ENCODE measurements at places on chromosomes 12 and 14.

DNA sequence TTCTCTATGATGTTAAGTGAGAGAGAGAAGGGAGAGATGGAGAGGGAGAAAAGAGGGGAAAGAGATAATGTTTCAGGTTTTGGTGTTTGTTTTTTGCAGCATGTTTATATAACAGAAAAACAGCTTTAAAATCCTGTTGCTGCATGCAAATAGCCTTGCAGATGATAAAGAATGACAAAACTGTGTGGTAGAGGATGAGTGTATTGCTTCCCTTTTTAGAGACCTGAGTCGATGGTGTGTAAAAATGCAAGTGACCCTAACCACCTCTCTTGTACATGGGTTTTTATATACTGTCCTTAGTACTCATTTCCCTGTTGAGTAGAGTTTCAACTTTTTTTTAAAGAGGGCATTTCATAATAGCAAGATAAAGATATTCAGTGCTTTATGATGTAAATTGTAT lies 249.1 kb downstream of the AKAP6 start:
- DNase-seq, result no peak

DNA sequence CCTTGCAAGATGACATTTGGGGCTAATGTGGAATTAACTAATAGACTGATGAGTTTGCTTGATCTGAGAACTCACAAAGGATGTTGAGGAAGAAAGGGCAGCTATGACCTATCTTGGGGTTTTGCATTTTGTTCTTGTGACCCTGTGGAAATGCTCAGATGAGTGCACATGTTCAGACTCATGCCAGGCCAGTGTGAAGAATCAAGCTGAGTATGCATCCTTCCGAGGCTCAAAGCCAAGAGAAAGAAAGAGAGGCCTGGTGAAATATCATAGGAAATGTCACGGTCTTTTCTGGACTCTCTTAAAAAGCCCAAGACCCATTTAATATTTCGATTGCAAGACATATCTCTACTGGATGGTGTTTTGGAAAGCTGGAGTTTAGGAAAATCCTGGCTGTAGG lies 96.3 kb downstream of the CACNA1C start:
- no peak for DNase-seq

DNA sequence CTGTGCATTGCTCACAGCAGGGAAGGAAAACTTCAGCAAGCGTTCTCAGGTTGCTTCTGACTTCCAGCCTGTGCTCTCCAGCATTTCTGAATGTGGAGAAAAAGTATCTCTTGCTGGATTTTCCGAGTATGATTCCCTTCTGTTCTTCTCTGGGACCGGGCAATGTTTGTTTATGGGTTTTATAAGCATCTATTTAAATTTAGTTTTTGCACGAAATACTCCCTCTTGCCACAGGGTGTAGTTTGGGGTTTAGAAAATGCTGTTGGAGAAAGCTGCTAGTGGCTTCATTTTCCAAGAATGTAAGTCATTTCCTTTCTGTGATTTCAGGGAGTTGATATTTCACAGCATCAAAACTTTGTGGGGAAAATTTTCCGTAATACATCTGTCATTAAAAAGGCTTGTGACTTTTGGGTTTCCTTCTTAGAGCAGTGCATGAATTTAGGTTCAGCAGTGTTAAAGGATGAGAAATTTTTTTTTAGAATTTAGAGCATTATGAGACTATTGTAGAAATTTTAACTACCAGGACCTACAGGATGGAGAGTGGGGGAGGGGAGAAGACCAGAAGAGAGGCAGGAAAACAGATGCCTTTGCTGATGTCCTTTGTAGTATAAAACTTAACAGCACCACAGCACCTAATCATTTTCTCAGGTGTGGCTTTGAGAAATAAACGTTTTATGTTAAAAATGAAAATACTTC lies 1.5 kb downstream of the FRMD6 start:
- DNase-seq, result no peak

- DNase-seq, result no peak
Observed at GRCh38 chr14:53144244-53144643, 8.9 kb downstream of the DDHD1 start.

DNA sequence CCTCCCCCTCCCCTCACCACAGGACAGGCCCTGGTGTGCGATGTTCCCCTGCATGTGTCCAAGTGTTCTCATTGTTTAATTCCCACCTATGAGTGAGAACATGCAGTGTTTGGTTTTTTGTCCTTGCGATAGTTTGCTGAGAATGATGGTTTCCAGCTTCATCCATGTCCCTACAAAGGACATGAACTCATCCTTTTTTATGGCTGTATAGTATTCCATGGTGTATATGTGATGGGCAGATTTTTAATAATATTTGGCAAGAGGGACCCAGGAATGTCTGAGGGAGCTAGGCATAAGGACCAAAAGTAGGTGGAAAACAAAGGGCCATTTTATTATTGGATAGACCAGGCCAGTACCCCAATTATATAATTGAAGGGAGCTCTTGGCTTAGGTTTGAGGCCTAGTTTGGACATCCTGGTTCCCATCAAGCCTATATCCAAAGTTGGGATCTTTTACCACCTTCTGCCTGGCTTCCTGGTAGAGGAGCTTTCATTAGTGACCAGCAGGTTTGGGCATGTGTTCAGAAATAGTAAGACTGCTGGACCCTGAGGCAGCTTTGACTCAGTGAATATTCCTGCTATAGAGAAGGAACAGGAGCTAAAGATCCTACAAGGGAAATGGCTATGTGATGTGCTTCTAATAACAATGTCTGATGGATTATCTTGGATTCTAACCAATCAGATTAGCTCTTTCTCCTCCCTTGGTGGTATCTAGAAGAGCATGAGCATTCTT lies 76.0 kb downstream of the CAND1 start:
- DNase-seq, result no peak

DNA sequence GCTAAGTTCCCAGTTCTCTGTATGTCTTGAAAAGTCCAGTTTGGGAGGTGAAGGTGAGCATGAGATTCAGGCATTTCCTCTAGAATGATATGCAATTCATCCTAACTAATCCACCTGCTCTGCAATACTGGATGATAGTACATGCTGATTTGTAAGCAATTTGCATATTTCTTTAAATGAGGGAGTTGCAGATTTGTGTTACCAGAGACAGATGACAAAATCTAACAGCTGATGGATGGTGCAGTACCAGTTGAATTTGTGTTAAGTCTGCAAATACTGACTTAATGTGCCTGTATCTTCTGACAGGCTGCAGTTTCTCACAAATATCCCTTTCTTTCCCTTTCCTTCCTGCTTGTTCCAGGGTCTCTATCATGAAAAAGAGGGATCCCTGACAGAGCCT lies 76.4 kb upstream of the MBIP start:
- DNase-seq, result no peak

GRCh38 chr12:130744274-130744673 lies 28.2 kb upstream of the RIMBP2 start:
- no peak for DNase-seq

GRCh38 chr14:71650187-71650755 lies 282.0 kb upstream of the RGS6 start:
- no peak for DNase-seq

DNA sequence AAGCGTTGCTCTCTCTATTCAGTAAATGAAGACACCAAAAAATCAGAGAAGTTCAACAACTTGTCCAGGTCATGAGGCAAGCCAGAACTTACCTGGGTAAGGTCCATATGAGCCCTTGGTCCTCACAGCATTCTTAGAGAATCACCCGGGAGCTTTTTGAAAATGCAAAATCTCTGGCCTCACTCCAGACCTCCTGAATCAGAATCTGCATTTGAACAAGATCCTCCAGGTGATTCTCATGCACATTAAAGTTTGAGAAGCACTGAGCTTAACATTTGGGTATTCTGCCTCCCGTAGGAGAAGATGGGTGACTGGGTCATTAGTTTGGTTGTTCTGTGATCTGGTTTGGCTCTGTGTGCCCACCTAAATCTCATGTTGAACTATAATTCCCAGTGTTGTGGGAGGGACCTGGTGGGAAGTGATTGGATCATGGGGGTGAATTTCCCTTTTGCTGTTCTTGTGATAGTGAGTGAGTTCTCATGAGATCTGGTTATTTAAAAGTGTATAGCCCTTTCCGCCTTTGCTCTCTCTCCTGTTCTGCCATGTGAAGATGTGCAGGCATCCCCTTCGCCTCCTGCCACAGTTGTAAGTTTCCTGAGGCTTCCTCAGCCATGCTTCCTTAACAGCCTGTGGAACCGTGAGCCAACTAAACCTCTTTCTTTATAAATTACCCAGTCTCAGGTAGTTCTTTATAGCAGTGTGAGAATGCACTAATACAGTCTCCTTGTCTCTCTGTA lies 221.2 kb downstream of the RAD51B start:
- no peak for DNase-seq

- DNase-seq, result no peak
Observed at GRCh38 chr12:24838531-24838950, 110.4 kb downstream of the BCAT1 start.

DNA sequence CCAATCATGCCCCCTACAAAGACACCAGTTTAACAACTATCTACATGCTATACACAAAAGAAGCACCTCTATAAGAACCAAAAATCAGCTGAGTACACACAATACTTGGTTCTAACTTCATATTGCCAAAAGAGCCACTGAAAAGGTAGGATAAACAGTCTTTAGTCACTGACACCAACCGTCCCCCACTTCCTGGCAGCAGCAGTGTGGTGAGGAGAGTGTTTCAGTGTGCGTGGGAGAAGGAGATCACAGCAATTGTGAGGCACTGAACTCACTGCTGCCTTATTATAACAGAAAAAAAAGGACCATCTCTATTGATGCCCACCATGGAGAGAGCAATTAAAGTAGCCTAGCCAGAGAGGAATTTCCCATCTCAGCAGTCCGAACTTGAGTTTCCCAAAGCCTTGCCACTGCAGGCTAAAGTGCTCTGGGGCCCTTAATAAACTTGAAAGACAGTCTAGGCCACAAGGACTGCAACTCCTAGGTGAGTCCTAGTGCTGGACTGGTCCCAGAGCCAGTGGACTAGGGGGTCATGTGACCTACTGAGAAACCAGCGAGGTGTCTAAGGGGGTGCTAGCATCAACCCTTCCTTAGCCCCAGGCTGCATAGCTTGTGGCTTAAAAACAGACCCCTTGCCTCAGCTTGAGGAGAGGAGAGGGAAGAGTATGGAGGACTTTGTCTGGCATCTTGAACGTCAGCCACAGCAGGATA lies 37.1 kb upstream of the LMNTD1 start:
- no peak for DNase-seq

- peak; percentile 93 for DNase-seq
Observed at GRCh38 chr14:99910337-99911309, 117.4 kb downstream of the EML1 start.

GRCh38 chr12:58285551-58285950 lies 344.2 kb downstream of the ATP23 start:
- no peak for DNase-seq

DNA sequence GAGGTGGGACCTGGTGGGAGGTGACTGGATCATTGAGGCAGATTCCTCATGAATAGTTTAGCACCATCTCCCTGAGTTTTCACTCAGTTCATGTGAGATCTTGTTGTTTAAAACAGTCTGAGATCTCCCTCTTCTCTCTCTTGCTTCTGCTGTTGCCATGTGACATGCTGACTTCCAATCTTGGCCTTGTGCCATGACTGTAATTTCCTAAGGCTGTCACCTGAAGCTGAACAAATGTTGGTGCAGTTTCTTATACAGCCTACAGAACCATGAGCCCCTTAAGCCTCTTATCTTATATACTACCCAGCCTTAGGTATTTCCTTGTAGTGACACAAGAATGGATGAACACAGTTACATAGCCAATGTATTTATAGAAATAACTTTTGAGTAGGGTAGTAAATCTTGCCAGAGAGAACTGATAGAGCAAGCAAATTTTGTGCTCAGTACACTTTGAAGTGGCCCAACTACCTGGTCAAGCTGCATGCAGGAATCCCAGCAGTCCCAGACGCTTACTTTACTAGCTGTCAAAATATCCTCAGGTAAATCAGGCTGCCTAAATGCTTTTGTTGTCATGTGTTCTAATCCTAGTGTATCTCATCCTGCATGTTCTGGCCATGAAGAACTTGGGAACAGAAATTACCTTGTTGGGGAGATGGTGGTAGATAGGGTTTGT lies 445.6 kb upstream of the MIS18BP1 start:
- DNase-seq, result peak; percentile 75

GRCh38 chr14:61051621-61052020 lies 70.6 kb downstream of the SLC38A6 start:
- no peak for DNase-seq

GRCh38 chr14:105271224-105271890 lies 23.0 kb downstream of the BTBD6 start:
- DNase-seq, result no peak

DNA sequence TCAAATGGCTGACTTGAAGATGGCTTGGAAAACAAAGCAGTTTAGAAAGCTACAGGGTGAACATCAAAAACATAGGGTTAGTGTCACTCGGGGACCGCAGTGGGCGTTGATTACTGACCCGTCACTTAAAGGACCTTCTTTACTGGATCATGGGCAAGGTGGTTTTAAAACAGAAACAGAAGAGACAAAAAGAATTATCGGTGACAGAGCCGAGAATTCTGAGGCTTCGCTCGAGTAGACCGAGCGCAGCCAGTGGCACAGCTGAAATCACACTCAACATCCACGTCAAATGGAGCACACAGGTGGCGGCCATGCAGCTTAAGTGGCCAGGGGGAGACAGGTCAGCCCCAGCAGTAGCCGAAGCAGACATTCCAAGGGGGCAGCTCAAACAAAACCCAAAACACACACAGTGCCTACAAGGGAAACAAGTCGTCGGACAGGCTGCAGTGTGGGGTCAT lies 17.3 kb downstream of the SNRNP35 start:
- DNase-seq, result no peak

DNA sequence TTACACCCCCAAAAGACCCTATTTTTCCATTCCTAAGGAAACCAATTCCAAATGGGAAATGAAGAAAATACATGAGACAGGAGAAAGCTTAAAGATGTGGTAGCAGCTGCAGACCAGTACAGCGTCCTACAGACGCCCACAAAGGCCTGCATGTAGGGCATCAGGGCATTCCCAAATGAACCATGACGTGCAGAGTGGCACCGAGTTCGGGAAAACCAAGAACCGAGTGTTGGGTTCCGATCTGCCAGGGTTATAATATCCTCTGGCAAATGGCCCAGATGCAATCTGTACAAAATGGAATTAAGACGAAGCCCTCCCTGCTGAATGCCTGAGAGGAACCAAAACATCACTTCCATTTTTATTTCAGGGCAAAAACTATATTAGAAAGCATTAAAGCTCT lies 34.4 kb upstream of the SELPLG start:
- DNase-seq, result no peak

- DNase-seq, result peak; percentile 76
Observed at GRCh38 chr12:64181430-64182291, 40.4 kb downstream of the KICS2 start.

- DNase-seq, result no peak
Observed at GRCh38 chr12:110141389-110141788, 17.2 kb downstream of the IFT81 start.

GRCh38 chr12:91382081-91382543 lies 199.5 kb upstream of the DCN start:
- DNase-seq, result no peak
